ENCODE measurements at places on chromosomes 4 and X.

DNA sequence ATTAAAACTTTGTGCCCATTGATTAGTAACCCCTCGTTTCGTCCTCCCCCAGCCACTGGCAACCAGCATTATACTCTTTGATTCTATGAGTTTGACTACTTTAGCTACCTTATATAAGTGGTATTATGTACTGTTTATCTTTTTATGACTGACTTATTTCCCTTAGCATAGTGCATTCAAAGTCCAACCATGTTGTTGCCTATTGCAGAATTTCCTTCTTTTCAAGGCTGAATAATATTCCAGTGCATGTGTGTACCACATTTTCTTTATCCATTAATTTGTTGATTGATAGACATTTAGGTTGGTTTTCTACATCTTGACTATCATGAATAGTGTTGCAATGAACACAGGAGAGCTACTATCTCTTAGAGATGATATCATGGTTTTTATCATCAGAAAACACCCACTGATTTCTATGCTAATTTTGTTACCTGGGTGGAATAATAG, 3.2 kb downstream of the ALB start:
- DNase-seq: no peak

GRCh38 chr4:61571761-61572559, 371.8 kb downstream of the ADGRL3 start:
- no peak for DNase-seq

DNA sequence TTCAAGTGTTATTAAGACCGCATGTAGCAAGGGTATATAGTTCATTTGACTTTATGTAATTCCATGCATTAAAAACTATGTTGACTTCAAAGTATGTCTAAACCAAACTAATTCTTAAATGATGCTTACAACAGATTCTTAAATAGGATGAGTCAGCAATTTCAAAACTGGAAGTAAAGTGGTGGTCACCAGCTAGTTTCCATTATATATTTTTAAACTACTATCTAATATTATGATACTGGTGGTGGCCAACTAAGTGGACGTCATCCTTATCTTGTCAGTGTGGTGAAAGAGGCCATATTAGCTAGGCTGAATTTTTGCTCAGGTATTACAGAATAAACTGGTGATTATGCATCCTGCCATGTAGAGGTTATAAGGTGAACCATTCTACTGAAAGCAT, 1.2 kb downstream of the IL15 start:
- DNase-seq: no peak

DNA sequence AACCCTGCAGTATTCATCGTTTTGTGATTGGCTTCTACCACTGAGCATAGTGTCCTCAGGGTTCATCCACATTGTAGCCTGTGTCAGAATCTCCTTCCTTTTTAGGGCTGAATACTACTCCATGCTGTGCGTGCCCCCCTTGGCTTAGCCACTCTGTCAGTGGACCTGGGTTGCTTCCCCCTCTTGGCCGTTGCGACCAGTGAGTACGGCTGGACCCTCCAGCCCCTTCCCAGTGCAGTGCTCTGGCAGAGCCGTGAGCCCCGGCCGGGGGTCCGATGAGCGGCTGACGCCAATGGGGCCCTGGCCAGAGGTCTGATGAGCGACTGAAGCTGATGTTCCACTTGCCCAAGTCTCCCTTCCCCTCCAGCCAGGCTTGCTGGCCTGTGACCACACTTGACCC, 6.9 kb downstream of the BLOC1S4 start:
- no peak for DNase-seq

- no peak for DNase-seq
Observed at GRCh38 chr4:54330896-54331295, 101.8 kb downstream of the PDGFRA start.

All from SK-N-MC (cell line).